ENCODE measurements at places on chromosomes 1 and 21.
A peak's percentile ranks its signal among the peaks of the same experiment; 100 is the strongest.

- DNase-seq = no peak
These were observed 38.8 kb downstream of the FAAP20 start for GRCh38 chr1:2155788-2156187.

DNA sequence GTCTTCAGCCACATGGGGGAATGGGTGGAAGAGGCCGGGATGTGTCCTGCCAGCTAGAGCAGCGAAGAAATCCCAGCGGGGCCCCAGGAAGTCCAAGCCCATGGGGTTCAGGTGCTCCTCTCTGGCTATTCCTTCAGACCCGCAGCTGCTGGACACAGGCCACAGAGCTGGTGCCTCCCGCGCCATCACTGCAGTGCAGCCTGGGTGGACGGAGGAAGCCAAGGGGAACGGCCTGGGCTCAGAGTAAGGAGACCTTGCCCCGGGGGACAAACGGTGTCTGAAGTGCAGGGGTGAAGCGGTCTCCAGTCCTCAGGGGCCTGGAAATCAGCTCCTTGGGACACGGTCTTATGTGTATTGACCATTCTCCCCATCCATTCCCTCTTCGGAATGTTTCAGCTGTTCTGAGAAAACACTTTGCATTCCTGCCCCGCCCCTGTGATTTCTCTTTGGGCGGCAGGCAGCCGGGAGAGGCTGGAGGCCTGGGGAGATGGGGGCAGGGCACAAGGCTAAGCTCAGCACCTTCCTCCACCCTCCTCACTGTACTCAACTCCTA lies 18.4 kb downstream of the MTHFR start:
- DNase-seq = no peak

GRCh38 chr1:218760601-218761570 lies 412.8 kb upstream of the LYPLAL1 start:
- no peak for DNase-seq

- DNase-seq = no peak
These were observed 83.2 kb downstream of the CAMK2N1 start for GRCh38 chr1:20402585-20403422.

DNA sequence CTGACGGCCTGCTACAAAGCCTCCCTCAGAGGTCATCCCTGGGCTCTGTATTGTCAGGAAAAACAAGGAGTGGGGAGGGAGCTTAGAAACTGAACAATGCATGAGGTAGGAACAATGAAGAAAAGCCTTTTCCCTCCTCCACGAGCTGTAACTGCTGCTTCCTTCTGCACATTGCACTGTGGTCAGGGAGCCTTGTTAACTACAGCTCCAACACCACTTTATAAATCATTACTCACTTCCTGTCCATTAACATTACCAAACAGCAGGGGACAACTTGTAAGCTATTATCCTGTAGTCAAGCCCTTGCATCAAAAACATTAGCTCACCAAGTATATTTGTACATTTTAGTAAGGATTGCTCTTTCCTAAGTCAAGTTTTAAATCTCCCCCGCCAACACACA lies 336.0 kb upstream of the NR5A2 start:
- DNase-seq = peak; percentile 17

DNA sequence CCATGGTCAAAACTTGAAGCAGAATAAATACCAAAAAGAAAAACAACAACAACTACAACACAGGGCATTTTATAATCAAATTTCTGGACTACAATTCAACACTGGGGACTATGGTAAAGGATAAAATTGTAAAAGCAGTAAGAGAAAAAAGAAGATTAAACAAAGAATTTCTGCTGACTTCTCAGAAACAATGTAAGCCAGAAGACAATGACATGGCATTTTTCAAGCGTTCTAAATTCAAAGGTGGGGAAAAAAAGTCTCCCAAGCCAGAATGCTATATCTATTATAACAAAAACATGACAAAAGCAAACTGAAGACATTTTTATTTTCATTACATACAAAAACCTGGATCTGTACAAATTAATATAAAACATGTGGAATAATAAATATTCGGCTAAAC lies 433.1 kb downstream of the NPHP4 start:
- DNase-seq = no peak

GRCh38 chr1:208240662-208241355 lies 3.4 kb downstream of the PLXNA2 start:
- no peak for DNase-seq

DNA sequence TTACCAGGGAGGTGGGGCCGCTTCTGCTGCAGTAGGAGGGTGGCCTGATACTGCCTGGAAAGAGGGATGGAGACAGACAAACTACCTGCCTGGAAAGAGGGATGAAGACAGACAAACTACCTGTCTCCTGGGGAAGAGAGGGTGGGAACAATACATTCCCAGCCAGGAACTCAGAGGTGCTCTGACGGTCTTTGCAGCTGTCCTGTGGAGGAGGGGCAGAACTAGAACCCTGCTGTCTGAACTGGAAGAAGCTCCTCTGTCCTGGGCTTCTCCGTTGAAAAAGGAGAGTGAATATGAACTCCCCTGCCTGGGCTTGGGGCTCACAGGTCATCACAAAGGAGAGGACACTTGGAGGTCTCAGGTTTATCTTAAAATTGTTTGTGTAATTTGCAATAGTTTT lies 40.3 kb upstream of the ETV3 start:
- no peak for DNase-seq

DNA sequence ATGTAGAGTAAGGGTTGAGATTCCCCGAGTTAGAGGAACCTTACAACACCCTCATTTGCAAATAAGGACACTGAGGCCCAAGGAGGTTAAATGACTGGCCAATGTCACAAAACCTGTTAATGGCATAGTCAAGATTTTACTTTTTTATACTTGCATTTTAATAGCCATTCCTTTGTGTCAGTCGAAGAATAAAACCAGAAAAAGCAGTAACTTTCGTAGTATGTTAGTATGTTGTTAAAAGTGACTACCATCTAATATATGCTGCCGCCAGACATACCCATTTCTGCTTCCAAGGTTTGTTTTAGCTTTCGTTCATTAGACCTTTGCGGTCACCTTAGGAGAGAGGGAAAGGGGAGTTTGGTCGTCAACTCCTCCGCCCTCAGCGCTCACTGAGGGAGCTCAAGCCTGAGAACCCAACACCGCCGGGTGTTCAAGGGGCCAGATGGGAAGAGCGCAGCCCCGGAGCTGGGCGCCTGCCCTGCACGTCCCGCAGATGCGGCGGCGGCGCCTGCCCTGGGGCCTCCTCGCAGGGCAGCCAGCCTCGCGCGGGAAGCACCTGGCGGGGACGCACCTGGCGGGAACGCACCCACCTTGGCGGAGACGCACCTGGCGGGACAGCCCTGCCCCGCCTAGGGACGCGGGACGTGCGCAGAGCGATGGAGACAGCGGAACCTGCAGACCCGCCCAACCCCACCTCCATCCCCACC lies 466 bp downstream of the VPS26C start:
- DNase-seq = peak; percentile 35

GRCh38 chr1:166900987-166901386 lies 24.9 kb upstream of the TADA1 start:
- DNase-seq = no peak

DNA sequence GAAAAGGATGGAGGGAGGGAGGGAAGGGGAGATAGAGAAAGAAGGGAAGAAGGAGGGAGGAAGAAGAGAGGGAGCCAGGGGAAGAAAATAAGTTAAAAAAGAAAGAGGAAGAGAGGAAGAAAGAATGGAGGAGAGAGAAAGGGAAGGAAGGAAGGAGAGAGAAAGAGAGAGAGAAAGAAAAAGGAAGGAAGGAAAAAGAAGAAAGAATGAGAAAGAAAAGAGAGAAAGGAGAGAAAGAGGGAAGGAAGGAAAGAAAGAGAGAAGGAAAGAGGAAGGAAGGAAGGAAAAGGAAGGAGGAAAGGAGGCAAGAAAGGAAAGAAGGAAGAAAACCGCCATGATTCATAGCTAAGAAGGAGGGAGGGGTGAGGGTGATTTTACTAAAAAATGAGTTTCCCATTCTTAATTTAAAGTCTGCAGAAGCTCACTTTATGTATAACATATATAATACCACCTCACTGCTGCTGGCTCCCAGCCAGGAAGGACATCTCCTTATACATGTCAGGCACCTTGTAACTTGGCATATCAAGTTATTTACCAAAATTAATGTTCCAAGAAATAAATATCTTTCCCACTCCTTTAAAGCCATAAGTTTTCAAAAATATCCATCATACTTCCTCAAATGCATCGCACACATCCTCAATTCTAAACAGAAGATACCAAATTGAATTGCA lies 46.0 kb upstream of the OLIG2 start:
- no peak for DNase-seq

DNA sequence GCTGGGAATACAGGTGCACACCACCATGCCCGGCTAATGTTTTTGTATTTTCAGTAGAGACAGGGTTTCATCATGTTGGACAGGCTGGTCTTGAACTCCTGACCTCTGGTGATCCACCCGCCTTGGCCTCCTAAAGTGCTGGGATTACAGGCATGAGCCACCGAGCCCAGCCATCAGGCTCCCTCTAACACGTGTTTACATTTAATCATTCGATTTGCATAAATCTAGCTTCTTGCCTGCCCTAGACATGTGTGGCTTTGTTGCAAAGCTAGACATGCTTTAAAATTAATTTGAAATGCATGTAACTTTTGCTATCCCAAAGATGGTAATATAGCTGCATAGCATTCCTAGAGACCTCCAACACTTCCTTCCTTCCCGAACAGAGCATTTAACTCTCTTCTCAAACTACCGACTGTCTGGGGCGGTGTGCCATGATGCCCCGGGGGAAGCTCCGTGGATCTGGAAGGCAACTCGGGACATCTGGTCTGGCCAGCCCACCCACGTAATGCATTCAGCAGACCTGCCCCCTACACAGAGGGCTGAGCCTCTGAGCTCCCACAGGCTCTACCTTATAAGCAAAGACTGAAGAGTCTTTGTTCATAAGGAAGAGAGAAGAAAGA lies 34.6 kb upstream of the NID1 start:
- DNase-seq = no peak

GRCh38 chr21:28801906-28802305 lies 190.8 kb downstream of the LTN1 start:
- no peak for DNase-seq

GRCh38 chr1:29986986-29987385 lies 736.4 kb downstream of the MATN1 start:
- no peak for DNase-seq

- no peak for DNase-seq
These were observed 63.3 kb upstream of the WDR26 start for GRCh38 chr1:224497714-224498573.

GRCh38 chr1:34758751-34759150 lies 789 bp upstream of the GJB4 start:
- DNase-seq = no peak

DNA sequence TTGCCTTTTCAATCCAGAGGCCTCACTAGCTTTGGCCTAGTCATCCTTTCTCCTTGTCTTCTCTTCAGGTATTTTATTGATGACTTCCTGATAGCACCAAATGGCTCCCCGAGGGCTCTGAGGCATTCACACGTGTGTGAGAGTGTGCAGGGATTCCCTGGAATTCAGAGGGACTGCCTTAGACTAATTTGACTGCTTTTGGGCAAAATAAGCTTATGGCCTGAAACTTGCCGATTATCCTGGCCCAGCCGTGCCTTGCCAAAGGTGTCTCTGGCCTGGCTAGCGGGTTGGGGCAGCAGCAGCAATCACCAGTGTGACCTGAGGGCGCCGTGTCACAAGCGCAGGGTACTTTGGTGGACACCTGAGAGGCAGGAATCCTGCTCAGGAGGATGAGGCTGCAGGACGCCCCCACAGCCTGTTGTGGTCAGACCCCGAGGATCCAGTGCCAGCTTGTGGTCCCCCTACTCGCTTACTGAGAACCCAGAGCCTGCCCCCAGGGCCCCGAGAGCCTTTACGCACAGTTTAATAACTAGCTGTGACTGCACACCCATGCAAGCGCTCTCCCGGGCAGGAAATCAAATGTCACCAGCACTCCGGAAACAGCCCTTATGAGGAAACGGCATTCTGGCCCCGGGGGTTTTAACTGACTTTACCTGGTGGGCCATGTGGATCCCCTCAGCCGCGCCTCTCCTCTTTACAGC lies 62.8 kb upstream of the PDE9A start:
- DNase-seq = no peak

DNA sequence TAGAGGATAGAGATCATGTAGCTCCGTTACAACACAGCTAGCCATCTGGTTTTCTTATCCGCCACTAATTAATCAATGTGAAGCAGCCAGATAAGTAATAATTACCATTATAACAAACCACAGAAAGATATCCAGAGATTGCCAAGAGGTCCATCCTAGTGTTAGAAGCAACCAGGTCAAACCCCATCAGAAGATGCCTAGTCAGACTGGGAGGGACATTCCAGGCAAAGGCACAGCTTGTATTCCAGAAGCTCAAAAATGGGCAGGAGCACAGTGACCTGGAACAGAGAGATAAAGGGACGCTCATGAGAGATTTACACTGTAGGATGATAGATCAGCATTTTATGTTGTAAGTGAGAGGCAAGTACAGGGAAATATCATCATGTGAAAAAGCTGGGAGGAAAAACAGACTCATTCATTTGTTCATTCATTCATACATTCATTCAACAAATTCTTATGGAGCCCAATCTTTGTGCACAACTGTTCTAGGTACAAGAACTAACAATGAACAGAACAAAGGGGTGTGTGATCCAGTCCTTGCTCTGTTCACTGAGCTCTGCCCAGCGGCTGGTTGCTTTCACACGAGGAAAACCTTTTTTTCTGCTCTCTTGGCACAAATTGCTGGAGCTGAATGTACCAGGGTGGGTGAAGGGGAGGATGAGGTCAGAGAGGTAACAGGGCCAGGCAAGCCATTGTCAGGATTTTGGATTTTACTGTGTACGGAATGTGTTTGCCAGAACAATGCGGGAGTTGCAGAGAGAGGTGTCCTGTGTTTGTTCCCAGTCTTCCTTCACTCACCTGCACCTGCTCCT lies 240.8 kb upstream of the FGGY start:
- DNase-seq = no peak

- no peak for DNase-seq
These were observed 1.1 kb downstream of the LUZP1 start for GRCh38 chr1:23167353-23168078.

GRCh38 chr1:165234149-165234548 lies 122.4 kb downstream of the LMX1A start:
- DNase-seq = no peak
